Adrenal gland (tissue), 19 donors: ENCODE measurements at places on chromosomes 3 and 15. TPM values are rescaled to one million over a fixed set of nuclear protein-coding genes. Genes with fewer than 3 reads are reported as not detected.

DNA sequence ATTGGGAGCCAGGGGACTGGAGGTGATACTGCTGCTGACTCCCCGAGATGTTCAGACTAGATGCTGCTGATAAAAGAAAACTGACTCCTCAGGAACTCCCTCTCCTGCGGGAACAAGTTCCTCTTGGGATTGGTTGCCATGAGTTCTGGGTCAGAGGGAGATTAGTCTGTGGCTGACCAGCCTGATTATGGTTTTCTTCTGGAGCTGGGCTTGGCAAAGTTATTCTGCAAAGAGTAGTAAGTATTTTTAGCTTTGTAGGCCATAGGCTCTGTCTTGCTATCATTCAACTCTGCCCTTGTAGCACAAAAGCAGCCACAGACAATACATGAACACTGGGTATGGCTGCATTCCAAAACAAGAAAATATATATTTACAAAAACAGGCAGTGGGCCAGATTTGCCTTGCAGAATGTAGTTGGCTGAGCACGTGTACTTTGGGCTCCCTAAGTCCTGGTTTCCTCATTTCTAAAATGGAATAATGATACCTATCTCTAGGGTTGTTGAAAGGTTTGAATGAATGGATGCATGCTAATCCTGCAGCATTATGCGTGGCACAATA is 796.8 kb downstream of the AGBL1 start:
- no peak for DNase-seq

- no peak for DNase-seq
Measured at GRCh38 chr3:135966271-135966961, 888 bp downstream of the PPP2R3A start.

DNA sequence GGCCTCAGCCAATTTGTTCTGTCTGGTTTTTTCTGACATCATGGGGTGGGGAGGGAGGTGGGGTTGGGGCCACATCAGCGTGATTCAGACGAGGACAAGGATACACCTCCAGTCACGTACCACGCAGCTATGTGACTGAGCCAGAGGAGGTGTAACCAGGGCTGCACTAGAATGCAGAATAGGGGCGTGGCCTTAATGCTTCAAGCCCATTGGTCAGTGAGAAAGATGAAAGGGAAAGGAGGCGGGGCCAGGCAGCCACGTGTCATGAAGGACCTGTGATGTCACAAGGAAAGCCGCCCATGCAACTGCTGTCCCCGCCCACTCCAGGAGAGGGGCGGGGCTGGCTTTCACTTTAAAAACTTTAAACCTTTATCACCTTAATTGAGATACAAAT is at the start of gene GOLGA6L2:
Gene GOLGA6L2, minus strand, starts transcription at position 137 of the 394 bp plus-strand sequence. Its CDS starts 62 bp downstream, at position 75.
- peak; percentile 69 for DNase-seq

GRCh38 chr3:119018690-119019463 is 15.8 kb downstream of the IGSF11 start:
- peak; percentile 63 for DNase-seq

- DNase-seq = no peak
Measured at GRCh38 chr3:159532577-159532976, 456.1 kb upstream of the IL12A start.

DNA sequence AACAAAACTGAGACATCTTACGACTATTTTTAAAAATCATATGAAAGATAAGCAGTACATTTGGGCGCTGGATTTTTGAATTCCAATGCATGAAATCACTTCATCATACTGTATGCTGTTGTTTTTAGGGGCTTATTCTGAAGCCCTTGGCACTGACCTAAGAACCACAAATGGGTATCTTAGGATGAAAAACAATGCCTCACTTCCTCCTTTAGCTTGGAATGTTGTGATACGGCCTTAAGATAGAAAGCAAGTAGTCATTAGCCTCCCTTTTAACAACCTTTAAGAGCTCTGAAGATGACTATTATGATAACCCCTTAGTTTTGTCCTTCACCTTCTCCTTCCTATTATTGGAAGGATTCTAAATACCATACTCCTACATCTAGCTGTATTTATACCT is 289.8 kb downstream of the ARPP21 start:
- no peak for DNase-seq

DNA sequence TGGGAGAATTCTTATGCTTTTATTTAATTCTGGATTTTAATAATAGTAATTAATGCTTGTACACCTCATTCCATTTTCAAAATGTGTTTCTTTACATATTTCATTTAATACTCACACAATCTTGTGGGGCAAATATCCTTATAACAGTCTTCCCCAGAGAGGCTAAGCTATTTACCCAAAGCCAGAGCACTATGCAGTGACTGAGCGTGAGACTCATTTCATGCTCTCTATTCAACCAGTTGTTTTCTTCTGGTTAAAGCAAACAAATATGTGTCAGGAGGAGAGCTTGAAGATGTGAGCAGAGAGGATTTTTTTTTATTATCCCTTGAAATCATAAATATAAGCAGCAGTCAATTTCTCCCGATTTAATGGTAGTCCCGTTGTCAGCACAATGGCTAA is 548.3 kb upstream of the TBL1XR1 start:
- DNase-seq = no peak

DNA sequence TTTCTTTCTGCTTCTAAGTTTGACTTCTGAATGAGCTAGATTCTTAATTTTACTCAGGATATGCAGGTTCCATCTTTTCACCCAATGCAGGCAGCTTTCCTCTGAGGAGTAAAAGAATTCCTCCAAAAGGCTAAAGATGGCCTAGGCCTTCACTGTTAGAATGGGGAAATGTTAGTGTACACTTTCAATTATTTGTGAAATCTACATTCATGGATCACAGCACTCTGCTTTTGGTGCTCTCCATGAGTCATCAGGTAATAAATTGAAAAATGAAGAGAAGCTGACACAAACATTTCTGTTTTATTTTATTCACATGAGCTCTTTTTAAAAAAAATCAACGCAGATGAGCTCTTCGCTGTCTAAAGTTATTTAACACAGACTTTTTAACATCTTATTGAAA is 502.5 kb upstream of the GOLIM4 start:
- no peak for DNase-seq

GRCh38 chr15:100284191-100284590 is 57.6 kb downstream of the ADAMTS17 start:
- DNase-seq = no peak

DNA sequence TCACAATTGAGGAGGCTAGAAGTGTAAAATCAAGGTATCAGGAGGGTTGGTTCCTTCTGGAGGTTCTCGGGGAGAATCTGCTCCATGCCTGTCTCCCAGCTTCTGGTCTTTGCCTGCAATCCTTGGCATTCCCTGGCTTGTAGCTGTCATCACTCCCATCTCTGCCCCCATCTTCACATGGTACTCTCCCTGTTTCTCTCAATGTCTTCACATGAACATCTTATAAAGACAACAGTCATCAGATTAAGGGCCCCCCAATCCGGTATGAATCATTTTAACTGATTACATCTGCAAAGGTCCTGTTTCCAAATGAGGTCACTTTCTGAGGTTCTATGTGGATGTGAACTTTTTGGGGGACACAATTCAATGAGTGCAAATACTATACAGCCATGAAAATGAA is 113.0 kb upstream of the GALNT15 start:
- DNase-seq = no peak

Gene WNT5A
- 1.7 TPM for total RNA-seq
